ENCODE measurements at places on chromosomes 2 and 18. TPM values are rescaled to one million over a fixed set of nuclear protein-coding genes. Genes with fewer than 3 reads are reported as not detected.

Gene KHK
- total RNA-seq, result 1.7 TPM

Gene GALNT3
- total RNA-seq, result 1.1 TPM

Gene RGPD4
- total RNA-seq, result not detected

Gene SOX11
- total RNA-seq, result 0.03 TPM

Gene GRB14
- 1.5 TPM for total RNA-seq

Gene NAPG
- total RNA-seq, result 27.0 TPM

Gene HAAO
- total RNA-seq, result not detected

Gene ZNF396
- 1.2 TPM for total RNA-seq

GRCh38 chr18:62460851-62461300, 61.9 kb upstream of the ZCCHC2 start:
- DNase-seq, result no peak

DNA sequence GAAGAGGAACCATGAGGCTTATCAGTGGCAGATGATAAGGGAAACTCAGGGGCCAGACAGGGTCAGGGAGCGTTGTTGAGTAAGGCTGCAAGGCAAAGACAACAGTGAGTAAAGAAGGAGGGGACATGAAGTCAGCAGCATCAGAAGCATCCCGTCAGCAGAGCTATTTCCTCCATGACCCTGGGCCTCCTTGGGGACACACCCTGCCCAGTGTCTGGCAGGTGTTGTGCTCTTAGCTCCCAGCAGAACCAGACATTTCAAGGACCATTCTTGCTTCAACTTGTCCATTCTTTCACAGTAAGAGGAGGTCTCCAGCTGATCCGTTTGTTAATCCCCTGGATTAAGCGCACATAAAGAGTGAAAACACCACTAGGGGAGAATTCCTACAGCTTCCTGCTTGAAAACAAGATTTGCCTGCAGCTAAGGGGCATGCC, 88.7 kb upstream of the MEIS1 start:
- no peak for DNase-seq

DNA sequence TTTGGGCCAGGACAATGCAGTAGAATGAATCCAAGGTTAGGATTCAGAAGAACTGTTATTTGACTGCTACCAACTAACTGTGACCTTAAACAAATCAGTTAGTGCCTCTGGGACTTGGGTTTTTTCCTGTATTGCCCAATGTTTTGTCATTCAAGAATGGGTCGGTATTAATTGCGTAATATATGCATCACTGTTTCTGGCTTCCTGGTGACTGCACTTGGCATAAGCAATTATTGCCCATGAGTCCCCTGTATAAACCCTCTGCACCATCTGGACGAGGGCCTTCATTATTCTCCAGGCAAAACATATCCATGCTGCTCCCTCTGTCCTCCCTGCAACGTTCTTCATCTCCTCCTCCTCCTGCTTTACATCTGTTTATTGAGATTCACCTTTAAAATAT, 255.8 kb upstream of the LRRTM1 start:
- DNase-seq, result peak; percentile 1

DNA sequence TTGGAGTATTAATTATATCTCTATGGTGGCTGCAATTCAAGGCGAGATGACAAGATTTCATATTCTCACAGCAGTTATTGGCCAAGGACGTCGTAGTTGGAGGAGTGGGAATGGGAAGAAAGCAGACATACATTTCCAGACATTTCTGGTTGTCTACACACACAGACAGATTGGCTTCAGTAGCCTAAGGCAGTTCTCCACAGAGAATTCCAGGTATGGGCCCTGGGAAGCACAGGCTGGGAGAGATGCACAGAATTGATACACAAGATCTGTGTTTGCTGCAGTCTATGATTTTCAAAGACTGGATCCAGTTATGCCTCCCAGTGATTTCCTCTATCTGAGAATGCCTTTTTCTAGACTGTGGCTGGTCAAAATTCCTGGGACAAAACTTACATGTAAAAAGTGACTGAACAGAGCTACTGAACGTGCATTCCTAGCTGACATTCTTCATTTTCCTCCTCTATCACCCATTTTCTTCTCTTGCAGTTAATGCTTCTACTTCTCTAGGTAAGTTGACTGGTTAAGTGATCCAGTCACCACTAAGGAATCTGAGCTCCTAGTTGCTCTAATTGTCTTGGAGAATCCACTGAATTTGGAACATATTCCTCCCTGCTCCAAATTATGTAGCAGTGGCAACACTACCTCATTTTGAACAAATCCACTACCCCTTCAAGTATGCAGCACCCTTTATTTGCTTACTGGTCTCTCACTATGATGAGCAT, 386.7 kb upstream of the CDH7 start:
- no peak for DNase-seq

DNA sequence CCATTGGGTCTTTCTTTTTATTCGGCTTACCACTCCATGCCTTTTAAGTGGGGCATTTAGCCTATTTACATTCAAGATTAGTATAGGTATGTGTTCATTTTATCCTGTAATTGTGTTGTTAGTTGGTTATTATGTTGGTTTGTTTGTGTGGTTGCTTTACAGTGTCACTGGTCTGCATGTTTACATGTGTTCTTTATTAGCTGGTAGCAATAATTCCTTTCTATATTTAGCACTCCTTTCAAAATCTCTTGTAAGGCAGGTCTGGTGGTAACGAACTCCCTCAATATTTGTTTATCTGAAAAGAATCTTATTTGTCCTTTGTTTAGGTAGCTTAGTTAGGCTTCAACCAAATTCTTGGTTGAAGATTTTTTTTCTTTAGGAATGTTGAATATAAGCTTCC, 68.7 kb upstream of the XDH start:
- no peak for DNase-seq

GRCh38 chr2:32235315-32235714, 29.4 kb downstream of the NLRC4 start:
- DNase-seq, result no peak

DNA sequence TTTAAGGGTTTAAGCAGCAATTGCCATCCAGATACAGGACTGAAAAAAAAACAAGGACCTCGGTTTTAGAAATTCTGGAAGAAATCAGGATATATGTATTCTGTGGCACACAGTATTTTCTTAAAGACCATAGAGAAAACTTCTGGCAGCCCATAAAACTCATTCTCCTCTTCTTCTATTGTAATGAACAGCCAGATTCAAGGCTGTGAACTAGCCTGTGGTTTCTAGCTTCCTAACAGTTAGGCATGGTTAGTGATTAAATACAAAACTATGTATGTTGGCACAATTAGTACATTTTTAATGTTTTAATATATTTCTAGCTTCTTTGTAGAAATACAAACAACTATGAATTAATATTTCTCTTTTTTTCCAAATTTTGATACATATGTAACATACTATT, 555.7 kb downstream of the DSC3 start:
- DNase-seq, result no peak

DNA sequence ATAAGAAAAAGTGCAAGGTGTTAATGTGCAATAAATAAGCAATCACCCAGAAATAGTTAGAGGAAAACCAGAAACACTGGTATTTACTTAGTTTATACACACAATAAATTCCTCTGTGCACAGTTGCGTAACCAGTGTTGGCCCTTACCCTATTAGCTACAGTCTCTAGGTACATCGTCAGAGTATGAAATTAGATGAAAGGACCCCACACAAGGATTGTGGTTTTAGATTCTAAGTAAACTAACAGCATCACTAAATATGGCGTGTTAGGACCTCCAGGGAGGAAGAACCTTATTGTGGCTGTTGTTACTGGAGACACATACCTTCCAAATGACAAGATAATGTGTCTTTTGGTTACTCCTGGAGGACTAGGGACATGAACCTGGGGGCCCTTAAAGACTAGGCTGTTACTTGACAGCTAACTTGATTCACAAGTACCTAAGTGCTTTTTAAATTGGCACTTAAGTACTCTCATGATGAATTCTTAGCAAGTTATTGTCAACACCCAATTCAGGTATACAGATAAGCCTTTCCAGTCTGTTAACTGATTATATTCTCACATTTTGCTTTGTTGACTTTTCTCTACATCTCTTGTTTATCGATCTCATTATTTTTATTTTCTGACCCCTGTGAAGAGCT, 115.3 kb downstream of the FEZ2 start:
- DNase-seq, result no peak

- peak; percentile 7 for DNase-seq
Observed at GRCh38 chr2:137229834-137230233, 464.5 kb downstream of the THSD7B start.
